ENCODE measurements at places on chromosomes 4 and X. TPM values are rescaled to one million over a fixed set of nuclear protein-coding genes. Genes with fewer than 3 reads are reported as not detected.

GRCh38 chr4:85955620-85956292 is 404.1 kb downstream of the MAPK10 start:
- no peak for DNase-seq

- DNase-seq = no peak
Observed at GRCh38 chr4:105550641-105551040, 1.8 kb upstream of the ARHGEF38 start.

ZNF280C gene
- 6.1 TPM for polyA plus RNA-seq

GRCh38 chrX:13605611-13606010 is 36.2 kb downstream of the EGFL6 start:
- no peak for DNase-seq
